ENCODE measurements at places on chromosomes 6 and 20.

GRCh38 chr20:38531021-38531420 lies 50.0 kb upstream of the ADIG start:
- DNase-seq, result no peak

- no peak for DNase-seq
These were observed 49.7 kb upstream of the ARMH2 start for GRCh38 chr6:24848461-24848860.

GRCh38 chr20:39066471-39067242 lies 104.5 kb downstream of the DHX35 start:
- DNase-seq, result no peak

GRCh38 chr20:19824861-19825260 lies 66.8 kb downstream of the RIN2 start:
- DNase-seq, result no peak

GRCh38 chr6:52543729-52544601 lies 32.9 kb downstream of the TRAM2 start:
- DNase-seq, result no peak

- no peak for DNase-seq
These were observed 102.5 kb upstream of the PTPRT start for GRCh38 chr20:43292222-43292621.

DNA sequence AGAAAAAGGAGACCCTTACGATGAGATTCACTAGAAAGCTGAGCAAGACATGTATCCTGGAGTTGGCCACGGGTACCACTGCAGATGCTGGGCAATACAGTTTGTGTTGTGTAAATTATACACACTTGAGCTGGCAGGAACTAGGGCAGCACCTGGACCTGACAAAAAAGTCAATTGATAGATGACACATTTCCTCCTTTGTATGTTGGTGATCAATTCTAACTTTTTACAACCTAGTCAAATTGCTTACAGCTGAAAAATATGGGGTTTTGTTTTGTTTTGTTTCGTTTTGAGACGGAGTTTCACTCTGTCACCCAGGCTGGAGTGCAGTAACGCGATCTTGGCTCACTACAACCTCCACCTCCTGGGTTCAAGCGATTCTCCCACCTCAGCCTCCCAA lies 108.9 kb downstream of the UST start:
- DNase-seq, result no peak

DNA sequence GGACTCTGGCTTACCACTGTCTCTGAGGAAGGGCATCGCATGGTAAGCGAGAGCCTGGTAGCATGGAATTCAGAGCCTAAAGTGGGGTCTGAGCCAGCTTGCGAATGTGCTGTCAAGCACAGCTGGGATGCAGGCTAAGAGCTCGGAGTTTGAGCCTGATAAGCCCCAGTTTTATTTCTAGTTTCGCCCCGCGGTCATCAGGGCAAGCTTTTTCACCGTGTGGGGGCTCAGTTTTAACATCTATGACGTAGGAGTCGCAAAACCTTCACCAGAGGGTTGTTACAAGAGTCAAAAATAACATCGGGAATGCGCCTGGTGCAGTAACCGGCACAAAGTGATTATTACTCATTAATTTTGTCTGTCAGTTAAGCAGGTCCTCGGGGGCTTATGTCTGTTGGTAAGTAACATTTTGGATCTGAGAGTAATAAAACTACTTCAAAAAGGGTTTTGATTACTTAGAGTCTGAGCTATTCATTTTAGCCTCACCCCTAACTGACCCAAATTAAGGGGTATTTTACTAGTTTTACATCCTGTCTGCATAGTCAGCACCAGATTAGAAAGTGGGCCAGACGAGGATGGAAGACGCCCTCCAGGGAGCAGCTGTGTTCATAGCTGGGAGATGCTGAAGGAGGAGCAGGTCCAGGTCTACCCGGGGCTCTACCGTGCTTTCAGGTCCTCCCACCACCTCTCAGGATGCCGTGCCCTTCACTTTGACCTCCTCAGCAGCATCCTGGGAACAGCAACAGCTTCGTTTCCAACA lies 29.7 kb downstream of the SLC22A23 start:
- no peak for DNase-seq

DNA sequence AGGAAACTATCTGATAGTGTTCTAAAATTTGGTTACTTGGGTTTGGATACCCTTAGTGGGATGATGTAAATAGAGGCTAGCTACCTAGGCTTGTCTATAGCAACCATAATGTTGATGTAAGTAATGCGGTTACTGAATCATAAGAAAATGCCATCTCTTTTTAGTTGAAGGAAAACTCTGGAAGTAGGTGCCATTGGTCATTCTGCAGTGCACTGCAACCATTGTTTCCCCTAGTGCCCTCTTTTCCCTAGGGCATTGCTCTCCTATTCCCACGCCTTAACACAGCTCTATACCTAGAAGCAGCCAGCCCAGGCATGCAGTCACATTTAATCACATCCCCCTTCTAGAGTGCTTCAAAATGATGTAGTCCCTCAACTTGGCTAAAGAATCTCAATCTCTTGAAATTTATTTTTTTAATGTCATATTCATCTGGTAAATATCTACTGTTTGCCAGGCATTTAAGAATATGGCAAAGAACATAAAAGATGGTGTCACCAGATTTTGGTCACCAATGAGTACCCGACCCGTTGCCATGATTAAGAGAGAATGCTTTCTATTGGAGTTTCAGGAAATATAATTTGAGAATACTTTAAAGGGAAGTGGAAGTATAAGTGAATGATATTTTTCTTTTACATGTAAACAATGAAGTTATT lies 10.4 kb downstream of the LOC128125822 start:
- DNase-seq, result no peak

DNA sequence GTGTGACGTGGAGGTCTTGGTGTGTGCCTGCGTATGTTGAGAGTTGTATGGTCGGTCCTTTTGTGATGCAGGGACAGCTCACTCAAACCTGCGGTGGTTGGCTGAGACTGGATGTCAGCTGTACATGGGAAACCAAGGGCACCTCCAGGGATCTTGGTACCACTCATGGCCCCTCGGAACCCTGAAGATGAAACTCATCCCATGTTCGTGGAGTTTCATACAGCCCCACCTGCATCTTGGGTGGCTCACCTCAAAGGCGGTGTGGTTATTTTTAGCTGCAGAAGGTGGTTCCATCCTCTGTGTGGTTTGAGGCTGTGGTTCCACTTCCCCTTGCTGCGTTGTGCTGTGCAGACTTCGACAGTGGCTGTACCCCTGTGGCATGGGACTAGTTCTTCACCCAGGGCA lies 52.6 kb upstream of the SLC22A1 start:
- DNase-seq, result peak; percentile 13
